ENCODE measurements at places on chromosomes 1 and 21.

DNA sequence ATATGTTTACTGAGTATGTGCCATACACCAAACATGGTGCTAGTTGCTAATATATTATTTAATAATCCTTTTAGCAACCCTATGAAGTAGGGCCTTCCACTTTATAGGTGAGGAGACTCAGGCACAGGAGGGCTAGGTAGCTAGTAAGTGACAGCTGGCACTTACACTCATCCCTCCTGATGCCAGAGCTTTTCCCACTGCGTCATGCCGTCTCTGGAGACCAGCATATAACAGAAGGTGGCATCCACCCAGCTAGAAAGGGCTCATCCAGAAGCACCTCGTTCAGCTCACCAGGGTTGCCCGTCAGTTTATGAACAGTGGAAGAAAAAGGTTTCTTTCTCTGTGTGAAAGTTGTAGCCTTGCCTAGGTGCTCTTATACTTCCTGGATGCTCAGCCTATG is 108.9 kb downstream of the NOS1AP start:
- H3K4me1 ChIP-seq, result peaks cover 2% of the 10 kb centered on the region
- H3K36me3 ChIP-seq, result no peaks in the 10 kb centered on the region
- H3K27ac ChIP-seq, result no peak overlapping the region
- no peak for DNase-seq
- no peaks in the 10 kb centered on the region for H3K27me3 ChIP-seq

DNA sequence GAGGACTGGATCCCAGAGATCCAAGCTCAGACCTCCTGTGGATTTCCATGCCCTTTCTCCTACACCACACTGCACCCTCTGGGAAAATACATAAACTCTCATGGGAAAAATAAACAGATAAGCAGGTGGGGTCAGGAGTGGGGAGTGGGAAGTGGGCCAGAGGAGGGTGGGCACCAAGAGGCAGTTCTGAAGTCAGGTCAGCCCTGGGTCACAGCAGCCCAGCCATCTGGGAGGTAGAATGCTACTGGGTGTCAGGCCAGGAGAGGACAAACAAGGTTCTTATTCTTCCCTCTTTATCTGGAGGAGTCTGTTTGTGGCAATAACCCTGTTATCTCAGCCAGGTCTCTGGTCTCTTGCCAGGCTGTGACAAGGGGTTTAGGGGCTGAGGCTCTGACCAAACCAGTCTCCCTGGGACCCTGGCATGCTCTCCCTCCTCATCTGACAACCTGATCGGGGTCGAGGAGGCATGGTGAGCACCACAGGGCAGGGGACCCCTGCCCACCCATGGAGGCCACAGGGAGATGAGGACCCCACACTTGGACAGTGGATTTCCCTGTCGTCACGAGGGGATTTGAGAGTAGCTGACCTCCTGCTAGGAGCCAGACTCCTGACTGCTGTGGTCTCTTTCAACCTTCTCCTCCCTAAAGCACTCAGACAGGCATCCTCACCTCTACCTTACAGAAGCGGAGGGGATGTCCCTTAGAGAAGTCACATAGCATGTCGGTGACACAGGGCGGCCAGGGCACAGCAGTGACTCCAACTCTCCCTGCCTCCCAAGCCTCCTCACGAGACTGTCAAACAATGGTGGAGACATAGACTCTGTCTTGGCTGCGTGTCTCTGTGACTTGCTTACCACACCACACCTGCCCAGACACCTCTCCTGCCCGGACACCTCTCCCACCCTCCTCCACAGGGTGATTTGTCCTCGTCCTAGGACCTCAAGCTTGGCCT is 51.3 kb upstream of the IFFO2 start:
- no peaks in the 10 kb centered on the region for H3K27me3 ChIP-seq
- H3K4me3 ChIP-seq, result no peak overlapping the region
- no peaks in the 10 kb centered on the region for H3K36me3 ChIP-seq

DNA sequence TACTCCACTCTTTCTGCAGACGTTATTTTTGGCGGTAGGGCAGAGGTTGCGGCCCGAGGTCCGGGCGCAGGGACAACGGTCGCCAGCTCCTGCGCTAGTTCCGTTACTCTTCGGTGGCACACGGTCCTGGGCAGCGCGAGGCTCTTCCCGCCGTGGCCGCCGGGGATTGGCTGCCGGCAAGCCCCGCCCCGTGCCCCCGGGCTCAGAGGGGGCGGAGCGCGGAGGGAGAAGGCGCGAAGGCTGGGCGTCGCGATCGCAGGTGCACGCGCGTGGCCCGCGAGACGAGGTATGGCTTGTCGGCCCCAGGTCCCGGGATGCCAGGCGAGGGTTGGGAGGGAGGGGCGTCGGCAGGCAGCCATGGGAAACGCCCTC is 518 bp upstream of the SHE start:
- no peaks in the 10 kb centered on the region for H3K27me3 ChIP-seq
- H3K4me3 ChIP-seq, result no peak overlapping the region
- no peaks in the 10 kb centered on the region for H3K36me3 ChIP-seq
- no peaks in the 10 kb centered on the region for H3K4me1 ChIP-seq
- no peak overlapping the region for H3K27ac ChIP-seq

DNA sequence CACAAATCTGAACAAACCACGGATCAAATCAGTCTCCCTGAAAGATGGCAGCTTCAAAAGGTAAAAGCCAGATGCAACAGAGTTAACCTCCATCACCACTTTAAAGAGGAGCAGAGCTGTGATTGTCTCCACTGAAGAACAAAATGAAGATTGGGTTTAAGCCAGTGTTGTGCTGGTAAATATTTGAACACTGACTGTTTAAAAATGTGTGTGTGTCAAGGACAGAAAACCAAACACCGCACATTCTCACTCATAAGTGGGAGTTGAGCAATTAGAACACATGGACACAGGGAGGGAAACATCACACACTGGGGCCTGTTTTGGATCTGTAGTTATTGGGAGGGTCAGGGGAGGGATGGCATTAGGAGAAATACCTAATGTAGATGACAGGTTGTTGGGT is 83.9 kb downstream of the ST6GALNAC5 start:
- no peak overlapping the region for H3K27ac ChIP-seq
- H3K4me3 ChIP-seq, result no peak overlapping the region
- no peaks in the 10 kb centered on the region for H3K4me1 ChIP-seq
- H3K36me3 ChIP-seq, result no peaks in the 10 kb centered on the region
- no peak for DNase-seq
- H3K27me3 ChIP-seq, result no peaks in the 10 kb centered on the region

DNA sequence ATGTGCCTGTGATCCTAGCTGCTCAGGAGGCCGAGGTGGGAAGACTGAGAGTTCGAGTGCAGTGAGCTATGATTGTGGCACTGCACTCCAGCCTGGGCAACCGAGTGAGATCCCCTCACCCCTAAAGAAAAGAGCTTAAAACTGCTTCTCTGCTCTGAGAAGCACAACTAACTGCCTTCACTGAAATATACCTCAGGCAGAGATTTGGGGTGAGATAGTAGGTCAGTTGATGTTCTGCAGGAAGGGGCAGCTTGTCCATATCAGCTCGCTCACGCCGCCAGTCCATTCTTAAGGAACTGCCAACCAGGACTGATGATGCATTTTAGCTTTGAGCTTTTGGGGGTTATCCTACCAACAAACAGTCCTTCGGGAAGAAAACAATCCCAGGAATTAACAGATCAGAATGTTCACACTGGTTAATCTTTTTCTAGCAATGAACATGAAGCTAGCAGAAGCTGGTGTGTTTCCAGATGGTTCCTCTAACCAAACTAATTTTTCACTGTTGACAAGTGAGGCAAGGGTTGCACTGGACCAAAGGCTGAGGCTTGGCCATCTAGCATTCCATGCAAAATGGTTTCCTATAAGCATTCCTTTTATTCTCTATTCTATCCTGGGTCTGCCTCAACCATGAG is 31.6 kb downstream of the LHX4 start:
- H3K27me3 ChIP-seq, result peaks cover 2% of the 10 kb centered on the region
- no peaks in the 10 kb centered on the region for H3K4me1 ChIP-seq
- no peaks in the 10 kb centered on the region for H3K36me3 ChIP-seq
- H3K27ac ChIP-seq, result no peak overlapping the region
- no peak overlapping the region for H3K4me3 ChIP-seq
- DNase-seq, result no peak

GRCh38 chr1:26010825-26011224 is 10.8 kb upstream of the EXTL1 start:
- H3K4me1 ChIP-seq, result no peaks in the 10 kb centered on the region
- no peaks in the 10 kb centered on the region for H3K36me3 ChIP-seq
- H3K4me3 ChIP-seq, result no peak overlapping the region
- H3K27me3 ChIP-seq, result no peaks in the 10 kb centered on the region

GRCh38 chr1:201555593-201555945 is 16.6 kb downstream of the NAV1 start:
- peaks cover 5% of the 10 kb centered on the region for H3K4me1 ChIP-seq
- H3K27ac ChIP-seq, result peak overlapping the region; percentile 36
- no peaks in the 10 kb centered on the region for H3K27me3 ChIP-seq
- H3K36me3 ChIP-seq, result no peaks in the 10 kb centered on the region

DNA sequence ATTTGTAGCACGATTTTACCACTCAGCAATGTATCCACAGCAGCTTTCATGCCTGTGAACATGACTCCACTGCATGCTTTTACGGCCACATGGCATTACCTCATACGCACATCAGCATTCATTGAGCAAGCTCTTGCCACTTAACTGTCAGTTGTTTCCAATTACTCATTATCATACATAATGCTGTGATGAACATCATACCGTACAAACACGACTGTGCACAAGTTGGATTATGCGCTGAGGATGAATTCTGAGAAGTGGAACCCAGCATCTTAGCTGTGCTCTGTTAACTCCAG is 9.6 kb downstream of the UMODL1 start:
- H3K4me1 ChIP-seq, result no peaks in the 10 kb centered on the region
- no peak overlapping the region for H3K4me3 ChIP-seq
- H3K27me3 ChIP-seq, result no peaks in the 10 kb centered on the region
- no peaks in the 10 kb centered on the region for H3K36me3 ChIP-seq
- H3K27ac ChIP-seq, result no peak overlapping the region
- no peak for DNase-seq

DNA sequence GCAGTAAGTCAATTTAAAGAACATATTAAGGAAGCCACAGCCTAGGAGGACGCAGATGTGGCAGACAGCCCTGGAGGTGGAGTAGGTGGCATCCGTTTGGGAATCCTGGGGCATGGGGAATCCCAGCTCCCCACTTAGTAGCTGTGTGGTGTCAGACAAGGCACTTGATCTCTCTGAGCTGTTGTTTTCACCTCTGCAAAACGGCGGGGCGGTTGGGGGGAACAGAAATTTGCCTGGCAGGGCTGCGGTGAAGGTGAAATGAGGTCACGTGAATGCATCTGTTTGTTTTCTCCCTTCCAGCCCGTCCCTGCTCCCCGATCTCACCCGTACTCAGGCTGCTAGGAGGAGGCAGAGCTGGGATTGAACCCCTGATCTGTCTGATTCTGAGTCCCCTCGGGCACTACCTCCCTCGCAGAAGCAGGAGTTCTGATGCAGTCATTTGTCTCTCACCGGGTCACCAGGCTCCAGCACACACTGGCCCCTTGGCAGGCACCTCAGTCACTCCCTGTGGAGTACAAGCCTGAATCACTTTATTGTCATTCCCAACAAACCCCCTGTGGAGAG is 2.2 kb upstream of the LAPTM5 start:
- H3K36me3 ChIP-seq, result no peaks in the 10 kb centered on the region
- DNase-seq, result no peak
- H3K4me3 ChIP-seq, result no peak overlapping the region
- no peaks in the 10 kb centered on the region for H3K27me3 ChIP-seq
- no peaks in the 10 kb centered on the region for H3K4me1 ChIP-seq

- H3K4me1 ChIP-seq, result peaks cover 2% of the 10 kb centered on the region
- no peaks in the 10 kb centered on the region for H3K27me3 ChIP-seq
- no peak overlapping the region for H3K4me3 ChIP-seq
- peaks cover 3% of the 10 kb centered on the region for H3K36me3 ChIP-seq
- H3K27ac ChIP-seq, result no peak overlapping the region
These were observed 74.8 kb downstream of the HLCS start for GRCh38 chr21:36891692-36892091.

GRCh38 chr1:206507284-206508129 is at the start of gene RASSF5:
Gene RASSF5 (plus strand): TSS chr1:206507531. CDS start chr1:206507603, 72 bp downstream.
- H3K27ac ChIP-seq, result peak within 1 kb of the TSS; percentile 44
- peak; percentile 59 for DNase-seq
- no peaks in the 10 kb centered on the region for H3K36me3 ChIP-seq

- DNase-seq, result peak; percentile 50
- peak overlapping the region; percentile 91 for H3K4me3 ChIP-seq
- no peak overlapping the region for H3K27ac ChIP-seq
- no peaks in the 10 kb centered on the region for H3K27me3 ChIP-seq
These were observed 570 bp upstream of the NPR1 start for GRCh38 chr1:153677718-153678518.

DNA sequence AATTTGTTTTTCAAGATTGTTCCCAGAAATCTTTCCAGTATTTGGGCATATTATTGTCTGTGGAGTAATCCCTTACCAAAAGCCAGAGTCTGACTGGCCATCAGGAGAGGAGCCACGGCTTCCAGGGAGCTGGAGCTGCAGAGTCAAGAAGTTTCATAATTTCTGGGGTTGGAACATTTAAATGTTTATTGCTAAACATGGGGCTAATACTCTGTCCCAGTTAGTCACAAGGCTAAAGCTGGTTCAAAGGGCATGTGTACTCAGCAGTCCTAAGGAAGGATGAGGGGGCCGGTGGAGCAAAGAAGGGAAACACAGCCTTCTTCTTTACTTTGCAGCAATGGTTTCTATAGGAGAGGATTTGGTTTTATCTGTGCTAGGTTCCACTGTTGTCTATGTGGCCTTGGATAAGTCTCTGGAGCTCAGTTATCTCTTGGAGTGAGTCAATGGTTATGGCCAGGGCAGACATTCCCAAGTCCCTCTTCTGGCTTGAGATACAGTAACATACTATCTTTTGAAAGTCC is 9.5 kb downstream of the DENND2D start:
- H3K27ac ChIP-seq, result no peak overlapping the region
- no peaks in the 10 kb centered on the region for H3K27me3 ChIP-seq
- H3K4me3 ChIP-seq, result no peak overlapping the region
- no peak for DNase-seq

GRCh38 chr1:32759997-32760623 is 57.0 kb downstream of the YARS1 start:
- H3K36me3 ChIP-seq, result no peaks in the 10 kb centered on the region
- H3K27ac ChIP-seq, result peak overlapping the region; percentile 85
- DNase-seq, result peak; percentile 84

DNA sequence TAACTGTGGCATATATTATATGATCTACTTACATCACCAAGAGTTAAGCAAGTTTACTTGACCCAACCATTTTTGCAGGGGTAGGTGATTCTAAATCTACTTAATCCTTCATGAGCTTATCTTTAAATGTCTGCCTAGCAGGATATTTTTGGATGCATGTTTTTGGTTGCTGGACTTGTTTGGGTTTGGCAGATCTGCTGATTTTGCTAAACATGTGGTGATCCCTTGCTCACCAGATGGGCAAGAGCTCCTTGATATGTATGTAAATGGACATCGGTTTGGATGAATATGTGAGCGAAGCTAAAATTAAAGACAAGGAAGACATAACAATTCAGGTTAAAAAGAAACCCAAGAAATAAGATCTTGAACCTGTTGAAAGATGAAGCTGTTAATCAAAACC is 36.7 kb downstream of the FMN2 start:
- no peak overlapping the region for H3K27ac ChIP-seq
- no peaks in the 10 kb centered on the region for H3K4me1 ChIP-seq
- no peak for DNase-seq
- H3K36me3 ChIP-seq, result no peaks in the 10 kb centered on the region
- H3K27me3 ChIP-seq, result no peaks in the 10 kb centered on the region
- no peak overlapping the region for H3K4me3 ChIP-seq

GRCh38 chr21:34143685-34144182 is 70.4 kb downstream of the MRPS6 start:
- peaks cover 12% of the 10 kb centered on the region for H3K36me3 ChIP-seq
- H3K4me3 ChIP-seq, result no peak overlapping the region
- H3K4me1 ChIP-seq, result peaks cover 6% of the 10 kb centered on the region
- H3K27ac ChIP-seq, result no peak overlapping the region
- no peak for DNase-seq

- H3K27me3 ChIP-seq, result no peaks in the 10 kb centered on the region
- DNase-seq, result no peak
- H3K27ac ChIP-seq, result no peak overlapping the region
These were observed 70.8 kb upstream of the FMN2 start for GRCh38 chr1:240020871-240021270.
